Dermis microvascular lymphatic vessel endothelial cell (primary cell): ENCODE measurements at places on chromosomes 2 and 18. TPM values are rescaled to one million over a fixed set of nuclear protein-coding genes. Genes with fewer than 3 reads are reported as not detected.

The LRRC30 gene
- total RNA-seq: not detected in 2 replicates

The TMEM185B gene
- total RNA-seq: 19.0 and 34.8 TPM in 2 replicates

The KATNAL2 gene
- 0.25 and 0.64 TPM in 2 replicates for total RNA-seq

The GKN1 gene
- total RNA-seq: not detected in 2 replicates

The ARHGAP15 gene
- under 0.01 TPM in 1 of 2 replicates, not detected in the other for total RNA-seq

The FBXO15 gene
- 0.13 TPM in 2 replicates for total RNA-seq

The SLC40A1 gene
- total RNA-seq: 105 and 319 TPM in 2 replicates

The ATOH8 gene
- total RNA-seq: 13.1 and 21.5 TPM in 2 replicates

The SPP2 gene
- total RNA-seq: not detected in 2 replicates

The IL36G gene
- not detected in 2 replicates for total RNA-seq

The LONRF2 gene
- total RNA-seq: not detected in 2 replicates

The CYRIA gene
- total RNA-seq: 30.6 and 40.2 TPM in 2 replicates

The ATP5F1A gene
- total RNA-seq: 733 and 734 TPM in 2 replicates

The C2orf81 gene
- under 0.01 and 0.13 TPM in 2 replicates for total RNA-seq

The SKA1 gene
- total RNA-seq: 2.9 and 10.3 TPM in 2 replicates

The VWC2L gene
- not detected in 2 replicates for total RNA-seq

The FSHR gene
- not detected in 2 replicates for total RNA-seq

The FBXO48 gene
- 0.13 and 0.25 TPM in 2 replicates for total RNA-seq

The LINC00305 gene
- not detected in 2 replicates for total RNA-seq

The LOXHD1 gene
- total RNA-seq: under 0.01 TPM in 2 replicates

The RAD51AP2 gene
- not detected in 2 replicates for total RNA-seq

The CIB4 gene
- total RNA-seq: not detected in 2 replicates

The AGAP1 gene
- 3.1 and 5.4 TPM in 2 replicates for total RNA-seq

The OSBPL1A gene
- total RNA-seq: 10.8 and 13.9 TPM in 2 replicates

The FEZ2 gene
- total RNA-seq: 53.6 and 54.0 TPM in 2 replicates

The DLX1 gene
- total RNA-seq: under 0.01 TPM in 1 of 2 replicates, not detected in the other

The CNGA3 gene
- under 0.01 TPM in 1 of 2 replicates, not detected in the other for total RNA-seq

The ALLC gene
- total RNA-seq: not detected in 2 replicates

The MAL gene
- not detected in 2 replicates for total RNA-seq

The TTC32 gene
- total RNA-seq: 6.3 and 8.7 TPM in 2 replicates

The SERPINB11 gene
- total RNA-seq: not detected in 2 replicates

The NEUROD1 gene
- not detected in 2 replicates for total RNA-seq

The CNDP1 gene
- not detected in 2 replicates for total RNA-seq

The RNF152 gene
- 83.6 and 125 TPM in 2 replicates for total RNA-seq

The CDK5R2 gene
- total RNA-seq: not detected in 2 replicates

The LCT gene
- total RNA-seq: not detected in 2 replicates

The CCDC85A gene
- total RNA-seq: 2.2 and 2.8 TPM in 2 replicates

The ACMSD gene
- not detected in 2 replicates for total RNA-seq

The G6PC2 gene
- not detected in 2 replicates for total RNA-seq

The DYNAP gene
- not detected in 2 replicates for total RNA-seq

The CD207 gene
- total RNA-seq: under 0.01 TPM in 2 replicates

The GTF2A1L gene
- 0.13 TPM in 2 replicates for total RNA-seq

The CLIP4 gene
- 8.1 and 10.7 TPM in 2 replicates for total RNA-seq

The TCF23 gene
- not detected in 2 replicates for total RNA-seq

The PJVK gene
- total RNA-seq: 0.39 and 0.51 TPM in 2 replicates

The STK39 gene
- 1.5 and 2.8 TPM in 2 replicates for total RNA-seq
